Mucosa of descending colon (tissue), 3 donors: ENCODE measurements at places on chromosomes 12 and 14. TPM values are rescaled to one million over a fixed set of nuclear protein-coding genes. Genes with fewer than 3 reads are reported as not detected.

GRCh38 chr14:24911324-24912109 is 138.4 kb downstream of the STXBP6 start:
- DNase-seq: no peak

Gene HPD
- total RNA-seq: 0.63 TPM

DNA sequence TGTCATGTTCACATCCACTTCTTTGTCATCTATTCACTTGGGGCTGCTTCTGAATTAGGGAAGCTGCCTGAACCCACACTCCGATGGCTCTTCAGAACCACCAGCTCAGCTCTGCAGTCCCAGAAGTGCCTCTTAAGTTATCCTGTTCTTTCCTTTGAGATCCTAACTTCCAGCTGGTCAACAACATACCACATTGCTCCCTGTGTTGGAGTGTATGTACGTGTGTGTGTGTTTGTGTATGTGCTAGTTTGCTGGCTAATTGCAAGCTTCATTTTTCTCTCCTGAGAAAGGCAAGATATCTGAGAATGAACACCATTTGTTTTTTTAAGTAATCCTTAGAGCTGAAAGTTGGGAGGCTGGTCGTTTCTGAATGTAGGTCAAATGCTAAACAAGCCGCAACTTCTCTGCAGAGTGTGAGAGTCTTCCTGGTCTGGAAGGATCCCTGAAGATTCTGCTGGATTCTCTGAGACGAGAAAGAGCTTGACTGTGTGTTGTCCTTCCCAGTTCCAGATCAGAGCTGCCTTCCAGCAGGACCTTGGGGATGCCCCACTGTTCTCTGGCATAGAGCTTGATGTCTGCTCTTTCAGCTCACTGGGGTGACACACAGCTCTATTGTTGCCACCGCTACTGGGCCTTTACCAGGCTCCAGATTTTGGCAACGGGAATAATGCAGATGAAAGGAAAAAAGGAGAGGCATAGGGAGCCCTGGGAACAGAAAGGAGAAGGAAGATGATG is 839 bp downstream of the GSG1 start:
- no peak for DNase-seq

GRCh38 chr12:100372853-100373640 is 16.2 kb downstream of the SLC17A8 start:
- no peak for DNase-seq

- DNase-seq: no peak
Measured at GRCh38 chr14:21073921-21074320, 3.8 kb downstream of the ARHGEF40 start.

DNA sequence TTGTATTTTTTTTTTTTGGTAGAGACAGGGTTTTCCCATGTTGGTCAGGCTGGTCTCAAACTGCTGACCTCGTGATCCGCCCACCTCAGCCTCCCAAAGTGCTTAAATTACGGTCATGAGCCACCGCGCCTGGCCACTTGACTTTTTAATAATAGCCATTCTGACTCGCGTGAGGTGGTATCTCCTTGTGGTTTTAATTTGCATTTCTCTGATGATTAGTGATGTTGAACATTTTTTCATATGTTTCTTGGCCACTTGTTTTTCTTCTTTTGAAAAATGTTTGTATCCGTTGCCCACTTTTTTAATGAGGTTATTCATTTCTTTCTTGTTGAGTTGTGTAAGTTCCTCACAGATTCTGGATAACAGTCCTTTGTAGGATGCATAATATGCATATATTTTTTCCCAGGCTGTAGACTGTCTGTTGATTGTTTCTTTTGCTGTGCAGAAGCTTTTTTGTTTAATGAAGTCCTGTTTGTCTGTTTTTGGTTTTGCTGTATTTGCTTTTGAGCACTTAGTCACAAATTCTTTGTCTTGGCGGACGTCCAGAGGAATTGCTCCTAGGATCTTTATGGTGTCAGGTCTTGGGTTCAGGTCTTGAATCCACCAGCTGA is 10.3 kb upstream of the PGAM5 start:
- DNase-seq: no peak

DNA sequence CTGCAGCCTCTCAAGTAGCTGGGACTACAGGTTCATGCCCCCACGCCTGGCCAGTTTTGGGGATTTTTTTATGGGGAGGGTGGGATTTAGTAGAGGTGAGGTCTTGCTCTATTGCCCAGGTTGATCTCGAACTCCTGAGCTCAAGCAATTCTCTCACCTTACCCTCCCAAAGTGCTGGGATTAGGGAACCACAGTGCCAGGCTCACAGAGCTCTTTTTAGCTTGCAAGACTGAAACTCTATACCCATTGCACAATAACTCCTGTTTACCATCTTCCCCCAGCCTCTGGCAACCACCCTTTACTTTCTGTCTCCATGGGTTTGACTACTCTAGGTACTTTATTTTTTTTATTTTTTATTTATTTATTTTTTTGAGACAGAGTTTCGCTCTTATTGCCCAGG is 25.7 kb upstream of the CDK17 start:
- no peak for DNase-seq

Gene PAPOLA
- 146 TPM for total RNA-seq

- DNase-seq: no peak
Measured at GRCh38 chr12:31861360-31861759, 97.9 kb upstream of the RESF1 start.

GRCh38 chr12:15393037-15393436 is 70.7 kb downstream of the PTPRO start:
- DNase-seq: no peak

DNA sequence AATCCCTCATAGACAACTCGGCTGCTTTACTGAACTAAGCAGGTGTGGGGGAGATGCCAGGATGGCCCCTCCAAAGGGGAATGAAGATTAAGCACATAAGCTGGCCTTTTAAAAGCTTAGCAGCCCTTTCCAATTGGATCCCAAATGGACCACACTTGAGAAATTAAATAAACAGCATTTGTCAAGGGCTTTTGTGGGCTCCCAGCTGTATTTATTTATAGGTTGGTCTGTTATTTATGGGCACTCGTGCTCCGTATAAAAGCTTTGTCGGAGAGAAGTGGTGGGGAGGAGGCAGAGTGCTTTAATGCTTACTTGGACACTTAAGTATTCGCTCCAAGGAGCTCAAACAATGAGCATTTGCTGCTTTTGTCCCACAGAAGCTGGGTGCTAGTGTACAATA is 580.2 kb downstream of the MED13L start:
- no peak for DNase-seq

GRCh38 chr12:110582276-110583136 is 612 bp downstream of the PPTC7 start:
- DNase-seq: peak; percentile 87

- no peak for DNase-seq
Measured at GRCh38 chr14:50792634-50793068, 38.3 kb downstream of the NIN start.

GRCh38 chr12:85329913-85330312 is 49.9 kb downstream of the ALX1 start:
- DNase-seq: no peak

Gene AKAP5
- total RNA-seq: 7.4 TPM

- no peak for DNase-seq
Measured at GRCh38 chr12:54229624-54230212, 40.9 kb upstream of the SMUG1 start.

GRCh38 chr14:84254290-84254689 is 1275.7 kb upstream of the FLRT2 start:
- DNase-seq: no peak

DNA sequence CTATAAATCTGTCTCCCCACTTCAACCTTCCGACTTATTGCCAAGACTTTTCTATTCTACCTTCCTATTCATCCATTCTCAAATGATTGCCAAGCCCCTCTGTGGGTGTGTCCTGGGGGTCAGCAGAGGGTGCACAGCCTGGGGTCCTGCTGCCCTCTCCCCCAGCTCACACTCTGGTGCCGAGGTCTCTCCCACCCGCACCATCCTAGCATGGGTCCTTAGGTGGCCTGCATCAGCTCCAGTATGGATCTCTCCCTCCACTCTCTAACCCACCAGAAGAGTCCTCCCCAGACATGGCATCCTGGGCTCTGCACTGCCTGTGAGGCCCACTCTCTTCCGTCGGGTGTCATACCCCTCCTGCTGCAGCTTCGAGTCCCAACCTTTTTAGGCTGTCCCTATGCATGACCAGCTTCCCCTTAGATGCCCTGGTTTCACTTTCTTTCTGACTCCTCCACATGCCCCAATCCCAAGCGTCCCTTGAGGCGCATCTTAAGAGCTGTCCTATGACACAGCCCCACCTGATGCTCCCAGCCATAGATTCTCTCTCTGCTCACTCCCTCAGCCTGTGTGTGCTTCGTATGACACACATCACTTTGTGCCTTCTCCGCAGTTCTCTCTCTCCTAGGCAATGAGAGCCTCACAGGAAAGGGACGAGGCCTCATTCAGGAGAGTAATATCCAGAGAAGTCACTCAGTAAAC is 43.9 kb downstream of the GIT2 start:
- no peak for DNase-seq

- no peak for DNase-seq
Measured at GRCh38 chr14:66511849-66512248, 3.9 kb downstream of the GPHN start.

GRCh38 chr12:104680070-104680469 is 223.3 kb downstream of the CHST11 start:
- no peak for DNase-seq

- no peak for DNase-seq
Measured at GRCh38 chr12:51893786-51894185, 5.9 kb downstream of the ANKRD33 start.

- DNase-seq: peak; percentile 68
Measured at GRCh38 chr12:39145175-39145999, 240.0 kb upstream of the CPNE8 start.

DNA sequence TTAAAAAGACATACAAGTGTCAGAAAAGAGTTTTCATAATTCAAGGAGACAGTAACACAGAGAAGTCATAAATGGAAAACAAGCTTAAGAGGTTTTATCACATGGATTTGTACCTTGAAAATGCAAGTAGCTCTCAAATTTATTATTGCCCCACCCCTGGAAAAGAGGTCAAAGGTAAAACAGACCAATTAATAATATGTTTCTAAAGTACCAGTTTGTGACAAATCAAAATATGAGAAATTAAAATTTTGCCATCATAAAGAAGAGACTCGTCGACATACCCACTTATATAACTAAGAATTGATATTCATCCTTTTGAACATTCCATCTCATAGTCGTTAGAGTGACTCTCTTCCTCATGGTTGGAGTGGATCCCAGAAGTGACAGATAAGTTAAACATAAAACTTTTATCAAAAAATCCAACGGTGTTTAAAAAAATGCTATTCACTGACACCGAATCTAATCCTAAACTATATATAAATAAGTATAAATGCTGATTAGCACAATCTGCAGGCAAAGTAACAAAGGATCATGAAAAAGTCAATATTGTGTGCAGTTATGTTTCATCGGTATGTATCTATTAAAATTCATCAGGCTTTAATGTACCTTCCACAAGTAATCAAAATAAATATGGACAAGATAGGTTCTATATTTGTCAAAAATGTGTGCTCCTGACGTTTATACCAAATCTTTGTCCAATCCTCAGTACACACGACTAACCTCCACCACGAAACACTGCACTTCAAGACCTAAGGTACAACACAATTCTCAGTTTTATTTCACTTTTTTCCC is 2.3 kb downstream of the CORO1C start:
- DNase-seq: no peak

GRCh38 chr14:68211421-68211820 is 391.8 kb downstream of the RAD51B start:
- DNase-seq: no peak

- DNase-seq: no peak
Measured at GRCh38 chr12:25256826-25257225, 6.1 kb upstream of the KRAS start.

DNA sequence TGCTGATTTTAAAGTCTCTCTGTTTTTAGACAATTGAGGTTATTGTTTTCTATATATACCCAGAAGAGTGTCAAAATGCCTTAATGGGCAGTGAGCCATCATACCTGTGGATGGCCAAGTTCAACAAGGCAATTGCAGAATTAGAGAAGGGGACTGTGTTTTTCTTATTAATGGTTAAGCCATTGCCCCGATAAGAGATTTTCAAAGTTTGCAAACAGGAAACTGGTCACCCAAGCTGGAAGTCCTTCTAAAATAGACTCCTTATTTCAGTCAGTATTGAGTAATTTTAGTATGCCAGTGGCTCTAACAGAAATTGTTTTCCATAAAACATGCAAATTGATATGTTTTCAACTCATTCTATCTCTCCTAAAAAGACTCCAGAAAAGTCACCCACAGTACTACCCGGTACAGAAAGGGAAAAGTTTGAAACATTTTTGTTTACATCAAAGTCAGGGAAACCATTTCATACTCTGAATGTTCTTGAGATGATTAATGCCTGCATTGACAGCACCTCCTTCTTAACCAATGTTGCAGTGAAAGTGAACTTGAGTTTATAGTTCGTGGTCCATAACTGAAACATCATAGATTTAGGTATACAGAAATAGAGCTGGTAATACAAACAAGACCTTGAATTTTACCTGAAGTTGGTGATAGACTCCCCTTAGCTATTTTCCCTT is 191.1 kb downstream of the TMX1 start:
- no peak for DNase-seq

Gene CLEC14A
- 9.1 TPM for total RNA-seq

DNA sequence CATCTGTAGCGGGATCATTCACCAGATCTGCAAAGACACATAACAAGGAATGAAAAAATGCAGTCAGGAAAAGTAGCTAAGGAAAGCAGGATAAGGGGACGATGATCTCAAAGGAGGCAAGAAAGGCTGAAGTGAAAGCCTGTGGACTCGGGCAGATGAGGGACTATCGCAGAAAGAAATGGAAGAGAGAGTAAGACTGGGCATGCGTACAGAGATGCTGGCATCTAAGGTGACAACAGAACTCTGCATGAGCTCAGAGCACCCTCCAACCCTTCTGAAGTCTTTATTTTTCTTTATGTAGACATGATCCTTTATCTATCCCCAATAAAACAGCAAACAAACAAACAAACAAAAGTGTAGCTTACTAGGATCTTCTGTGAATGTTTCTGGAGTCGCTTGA is 7.2 kb downstream of the MFAP5 start:
- DNase-seq: no peak

Gene PPP1R1A
- total RNA-seq: 0.75 TPM

Gene HCAR2
- not detected for total RNA-seq

DNA sequence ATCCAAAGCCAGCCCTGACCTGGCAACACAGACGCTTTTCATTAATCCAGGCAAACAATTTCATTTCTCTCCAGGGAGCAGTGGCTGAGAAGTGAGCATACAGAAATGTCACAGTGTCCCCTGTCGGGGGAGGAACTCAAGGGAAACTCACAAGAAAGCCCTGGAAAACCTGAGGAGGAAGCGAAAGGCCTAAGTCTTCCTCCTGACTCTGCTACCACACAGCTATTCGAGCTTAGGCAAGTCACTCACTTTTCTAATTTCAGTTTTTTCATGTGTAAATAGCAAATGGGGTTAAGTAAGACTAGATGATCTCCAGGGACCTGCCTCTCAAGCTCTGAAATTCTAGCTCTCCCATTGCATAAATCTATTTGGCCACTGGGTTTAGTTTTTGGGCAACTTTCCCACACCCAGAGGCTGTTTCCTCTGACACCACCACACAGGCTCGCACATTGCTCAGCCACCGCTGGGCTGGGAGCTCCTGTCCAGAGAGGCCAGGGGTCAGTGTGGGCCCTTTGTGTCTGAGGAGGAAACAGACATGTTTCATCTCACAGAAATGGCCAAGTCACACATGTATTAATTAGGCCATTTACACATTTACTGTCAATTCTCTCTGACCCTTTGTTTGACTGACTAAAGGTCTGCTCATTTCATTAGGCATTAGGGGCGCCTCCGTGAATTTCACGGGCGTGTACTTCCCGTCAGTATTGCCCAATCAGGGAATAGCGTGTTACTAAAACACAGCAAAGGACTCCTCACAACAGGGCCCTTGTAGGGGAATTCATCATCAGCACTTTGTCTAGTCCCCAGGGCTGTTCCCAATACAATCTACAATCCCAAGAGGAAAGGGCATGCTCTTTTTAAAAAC is 9.8 kb upstream of the PNMA1 start:
- DNase-seq: peak; percentile 73
